ENCODE measurements at places on chromosomes 2 and 18. TPM values are rescaled to one million over a fixed set of nuclear protein-coding genes. Genes with fewer than 3 reads are reported as not detected.
A peak's percentile ranks its signal among the peaks of the same experiment; 100 is the strongest.

DNA sequence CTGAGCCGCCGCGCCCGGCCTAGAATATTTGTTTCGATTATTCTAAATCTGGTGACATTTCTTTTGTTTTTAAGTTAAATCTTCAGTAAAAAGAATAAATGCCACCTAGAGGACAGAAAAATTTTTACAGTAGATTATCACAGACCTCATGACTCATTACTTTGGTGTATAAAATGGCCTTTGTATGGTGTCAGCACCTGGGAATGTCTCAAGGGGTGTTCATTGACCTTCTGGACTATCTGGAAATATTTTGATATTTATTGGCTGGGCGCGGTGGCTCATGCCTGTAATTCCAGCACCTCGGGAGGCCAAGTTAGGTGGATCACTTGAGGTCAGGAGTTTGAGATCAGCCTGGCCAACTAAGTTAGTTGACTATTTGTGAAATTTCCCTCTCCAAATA lies 30.3 kb upstream of the SLC30A6 start:
- DNase-seq: no peak

DNA sequence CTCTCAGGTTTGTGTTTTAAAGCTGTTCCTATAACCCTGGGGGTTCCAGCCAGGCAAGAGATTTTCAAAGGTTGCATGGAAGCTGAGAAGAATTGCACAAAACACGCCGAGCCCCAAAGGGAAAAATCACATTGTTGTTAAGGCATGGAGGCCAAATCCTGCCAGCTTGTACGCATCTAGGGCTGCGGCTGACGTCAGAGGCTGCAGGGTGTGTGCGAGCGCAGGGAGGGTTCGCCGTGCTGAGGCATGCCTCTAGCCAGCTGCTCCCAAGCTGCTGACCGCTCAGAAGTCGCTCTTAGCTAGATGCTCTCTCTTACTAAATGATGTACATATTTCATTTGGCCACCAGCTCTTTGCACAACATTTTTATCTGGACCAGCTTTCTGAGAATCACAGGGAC lies 191.8 kb downstream of the LPIN1 start:
- DNase-seq: no peak

- no peak for DNase-seq
Observed at GRCh38 chr18:36667811-36668210, 161.0 kb downstream of the TPGS2 start.

DNA sequence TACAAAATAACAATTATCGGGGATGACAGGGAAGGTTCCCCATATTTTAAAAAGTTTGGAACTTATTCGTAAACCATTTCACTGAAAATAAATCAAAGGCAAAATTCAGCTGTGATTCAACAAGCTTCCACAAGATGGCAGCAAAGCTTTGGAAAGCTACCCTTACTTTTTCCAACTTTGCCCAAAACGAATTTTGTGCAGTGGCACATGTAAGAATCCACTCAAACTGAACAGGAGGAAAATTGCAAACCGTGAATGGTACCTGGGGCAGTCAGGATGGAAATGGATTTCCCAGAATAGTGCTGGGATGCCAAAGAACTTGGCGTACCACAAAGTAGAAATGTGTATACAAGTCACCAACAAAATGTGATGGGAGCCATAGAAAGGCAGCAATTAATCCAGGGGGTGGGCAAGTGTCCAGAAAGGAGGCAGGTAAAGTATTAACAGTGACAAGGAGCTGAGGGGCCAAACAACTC lies 10.7 kb downstream of the RPL31 start:
- DNase-seq: peak; percentile 54

DNA sequence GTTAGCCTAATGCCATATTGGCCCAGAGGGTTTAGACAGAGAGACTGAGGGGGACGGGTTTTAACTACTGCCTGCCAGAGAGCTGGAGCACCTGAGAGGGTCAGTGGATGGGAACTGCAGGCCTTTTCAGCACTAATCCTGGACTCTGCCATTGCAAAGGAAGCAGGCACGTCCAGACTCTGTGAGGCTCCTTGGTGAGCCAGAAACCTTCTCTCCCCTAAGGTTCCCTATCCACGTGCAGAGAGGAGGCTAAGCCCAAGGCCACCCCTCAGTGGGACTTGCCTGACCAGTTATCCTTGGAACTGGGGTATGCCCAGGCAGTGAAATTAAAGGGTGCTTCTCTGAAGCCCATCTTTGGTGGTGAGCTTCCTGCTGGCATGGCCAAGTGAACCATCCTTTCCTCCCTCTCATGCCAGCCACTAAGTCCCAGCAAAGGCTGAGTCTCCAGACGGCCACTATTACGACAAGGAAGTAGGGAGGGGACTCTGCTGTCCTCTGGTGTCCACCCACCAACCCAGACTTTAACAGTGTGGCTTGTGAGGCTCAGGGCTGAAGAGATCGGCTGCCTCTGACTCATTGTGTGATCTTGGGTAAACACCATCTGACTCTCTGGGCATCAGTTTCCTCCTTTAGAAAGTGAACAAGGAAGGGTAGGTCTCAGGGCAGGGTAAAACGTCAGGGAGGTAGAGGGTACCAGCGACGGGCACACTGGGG lies 3.9 kb upstream of the MLPH start:
- DNase-seq: no peak

DNA sequence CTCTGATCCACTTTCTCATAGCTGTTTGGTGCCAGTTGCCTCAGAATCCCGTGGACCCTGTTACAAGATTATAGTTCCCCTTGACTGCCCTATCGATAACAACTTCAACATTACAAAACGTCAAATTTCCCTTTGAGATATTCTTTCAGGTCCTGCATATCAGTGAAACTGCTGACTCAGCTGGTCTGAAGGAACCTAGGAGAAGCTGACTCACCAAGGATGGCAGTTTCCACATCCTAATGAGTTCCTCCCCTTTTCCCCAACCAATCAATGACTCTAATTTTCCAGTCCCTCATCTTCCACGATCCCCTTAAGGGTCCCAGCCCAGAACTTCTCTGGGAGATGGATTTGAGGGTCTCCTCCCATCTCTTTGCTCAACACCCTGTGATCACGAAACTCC lies 27.6 kb upstream of the GNAL start:
- no peak for DNase-seq

- DNase-seq: peak; percentile 20
Observed at GRCh38 chr2:134714228-134714627, 4.6 kb downstream of the TMEM163 start.

DNA sequence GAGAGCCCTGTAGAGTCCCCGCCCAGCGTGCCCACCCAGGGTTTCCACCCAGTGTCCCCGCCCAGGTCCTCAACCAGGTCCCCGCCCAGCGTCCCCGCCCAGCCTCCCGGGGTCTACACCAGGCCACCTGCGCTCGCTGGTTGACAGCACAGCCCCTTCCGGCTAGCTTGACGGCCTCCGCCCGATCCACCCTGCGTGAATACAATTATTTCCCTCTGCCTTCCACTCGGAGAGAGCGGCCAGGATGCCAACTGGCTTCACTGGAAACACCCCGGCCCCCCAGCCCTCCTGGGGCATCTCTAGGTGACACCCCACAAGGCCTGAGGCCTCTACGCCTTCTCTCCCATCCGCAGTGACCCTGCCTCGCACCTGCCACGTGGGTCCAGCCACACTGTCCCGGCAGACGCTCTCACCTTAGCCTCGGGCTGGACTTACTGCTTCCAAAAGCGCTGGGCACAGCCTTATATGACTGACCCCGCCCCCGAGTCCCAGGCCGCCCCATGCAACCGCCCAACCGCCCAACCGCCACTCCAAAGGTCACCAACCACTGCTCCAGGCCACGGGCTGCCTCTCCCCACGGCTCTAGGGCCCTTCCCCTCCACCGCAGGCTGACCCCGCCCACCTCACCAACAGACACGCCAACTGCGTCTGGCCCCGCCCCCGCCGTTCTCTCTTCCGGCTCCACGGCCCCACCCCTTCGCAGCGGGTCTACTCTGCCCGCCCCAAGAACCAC lies 188.1 kb downstream of the LAMA1 start:
- DNase-seq: no peak

- DNase-seq: no peak
Observed at GRCh38 chr2:59924346-59924745, 629.1 kb downstream of the BCL11A start.

DNA sequence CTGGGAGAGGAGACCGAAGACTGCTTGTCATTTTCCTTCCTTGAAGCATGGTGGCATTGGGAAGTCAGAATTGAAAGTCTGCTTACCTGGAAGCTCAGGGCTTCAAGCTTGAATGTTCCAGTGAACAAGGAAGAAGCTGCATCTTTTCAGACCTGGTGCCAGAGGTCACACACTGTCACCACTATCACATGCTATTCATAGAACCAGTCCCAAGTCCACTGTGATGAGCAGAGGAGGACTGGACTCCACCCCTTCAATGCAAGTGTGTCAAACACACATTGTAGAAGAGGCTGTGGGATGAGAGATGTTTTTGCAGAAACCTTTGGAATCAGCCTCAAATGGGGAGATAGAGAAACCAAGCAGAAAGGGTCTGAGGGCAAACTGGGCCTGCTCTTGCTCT lies 81.4 kb downstream of the LYPD1 start:
- no peak for DNase-seq

DNA sequence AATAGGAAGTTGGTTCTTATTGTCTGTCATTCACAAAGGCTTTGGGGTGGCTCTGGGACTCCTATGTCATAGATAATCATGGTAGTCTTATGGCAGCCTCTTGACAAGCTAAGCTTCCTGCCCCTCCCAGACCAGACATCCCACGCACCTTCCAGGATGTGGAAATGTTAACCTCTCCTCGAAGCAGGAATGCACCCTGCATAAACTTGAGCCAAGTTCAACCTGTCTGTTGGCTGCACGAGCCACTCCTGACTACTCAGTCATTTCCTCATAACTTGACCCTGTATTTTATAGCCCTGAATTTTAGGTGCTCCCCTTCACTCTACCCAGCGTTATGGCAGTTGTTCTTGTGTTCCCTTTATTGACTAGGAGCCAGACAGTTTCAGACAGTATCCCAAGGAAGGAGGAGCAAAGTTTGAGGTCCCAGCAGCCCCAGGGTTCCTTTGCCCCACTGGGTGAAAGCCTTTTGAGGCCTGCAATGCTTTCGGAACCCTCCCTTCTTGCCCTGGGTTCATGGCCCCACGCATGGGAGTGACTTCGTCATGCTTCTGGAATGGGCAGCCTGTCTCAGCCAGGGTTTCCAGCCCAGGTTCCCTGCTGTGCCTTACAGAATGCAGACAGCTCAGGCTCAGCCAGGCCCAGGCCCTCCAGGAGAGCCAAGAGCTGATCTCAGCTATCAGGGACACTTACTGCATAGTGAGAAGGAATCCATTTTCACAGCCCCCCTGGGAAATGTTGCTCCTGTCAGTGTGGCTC lies 15.6 kb upstream of the INO80C start:
- DNase-seq: no peak

GRCh38 chr2:41644936-41645335 lies 402.9 kb upstream of the PKDCC start:
- no peak for DNase-seq

- DNase-seq: no peak
Observed at GRCh38 chr2:238167344-238167715, 8.6 kb downstream of the ERFE start.

- no peak for DNase-seq
Observed at GRCh38 chr18:52844323-52844722, 504.3 kb downstream of the DCC start.

DNA sequence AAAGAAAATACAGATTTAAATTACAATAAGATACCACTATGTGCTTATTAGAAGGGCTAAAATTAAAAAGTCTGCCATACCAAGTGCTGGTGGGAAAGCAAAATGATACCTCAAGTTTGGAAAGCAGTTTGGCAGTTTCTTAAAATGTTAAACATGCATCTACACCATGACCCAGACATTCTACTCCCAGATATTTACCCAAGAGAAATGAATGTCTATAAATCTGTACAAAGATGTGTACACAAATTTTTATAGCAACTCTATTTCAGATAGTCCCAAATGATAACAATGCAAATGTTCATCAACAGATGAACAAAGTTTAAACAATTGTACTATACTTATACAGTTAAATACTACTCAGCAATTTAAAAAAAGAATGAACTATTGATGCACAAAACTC lies 7.1 kb upstream of the DSG4 start:
- DNase-seq: no peak

DNA sequence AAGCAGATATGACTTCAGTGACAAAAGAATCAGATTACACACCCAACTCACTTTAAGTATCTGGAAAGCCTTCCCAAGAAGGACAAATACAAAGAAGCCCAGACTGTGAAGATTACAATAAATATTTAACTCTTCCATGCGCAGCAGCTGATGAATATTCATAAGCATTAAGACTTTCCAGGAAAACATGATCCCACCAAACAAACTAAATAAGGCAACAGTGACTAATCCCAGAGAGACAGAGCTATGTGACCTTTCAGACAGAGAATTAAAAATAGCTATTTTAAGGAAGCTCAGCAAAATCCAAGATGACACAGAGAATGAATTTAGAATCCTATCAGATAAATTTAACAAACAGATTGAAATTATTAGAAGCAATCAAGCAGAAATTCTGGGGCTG lies 108.2 kb upstream of the UBE2E3 start:
- no peak for DNase-seq

DNA sequence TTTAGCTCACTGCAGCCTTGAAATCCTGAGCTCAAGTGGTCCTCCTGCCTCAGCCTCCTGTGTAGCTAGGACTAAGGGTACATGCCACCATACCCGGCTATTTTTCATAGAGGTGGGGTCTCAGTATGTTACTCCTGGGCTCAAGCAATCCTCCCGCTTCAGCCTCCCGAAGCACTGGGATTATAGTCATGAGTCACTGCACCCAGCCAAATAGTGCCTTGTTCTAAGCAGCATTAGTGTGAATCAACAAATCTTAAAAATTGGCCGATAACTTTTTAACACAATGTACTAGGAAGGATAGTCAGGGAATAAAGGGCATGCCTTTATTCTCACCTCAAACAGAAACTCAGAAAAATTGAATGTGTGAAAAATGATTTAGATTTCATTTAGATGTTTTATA lies 51.6 kb downstream of the XRCC5 start:
- no peak for DNase-seq

GRCh38 chr2:72126186-72127100 lies 21.2 kb downstream of the CYP26B1 start:
- DNase-seq: no peak

- no peak for DNase-seq
Observed at GRCh38 chr2:138190999-138191398, 226.7 kb downstream of the HNMT start.

GRCh38 chr2:224523626-224524577 lies 61.3 kb downstream of the CUL3 start:
- DNase-seq: no peak

- DNase-seq: no peak
Observed at GRCh38 chr2:235594041-235594440, 100.2 kb downstream of the AGAP1 start.

- DNase-seq: no peak
Observed at GRCh38 chr2:9982248-9982647, 30.8 kb downstream of the GRHL1 start.

- no peak for DNase-seq
Observed at GRCh38 chr18:62198259-62198658, 11.2 kb downstream of the RELCH start.

CCBE1 gene
- not detected for total RNA-seq

TM4SF20 gene
- not detected for total RNA-seq

GPN1 gene
- total RNA-seq: 41.4 TPM

SULT1C4 gene
- not detected for total RNA-seq

NPHP1 gene
- 0.60 TPM for total RNA-seq

MAL gene
- total RNA-seq: 188 TPM

HDAC4 gene
- 50.7 TPM for total RNA-seq

HOXD1 gene
- total RNA-seq: not detected

MC5R gene
- not detected for total RNA-seq
